ENCODE measurements at places on chromosomes 3 and 15.

DNA sequence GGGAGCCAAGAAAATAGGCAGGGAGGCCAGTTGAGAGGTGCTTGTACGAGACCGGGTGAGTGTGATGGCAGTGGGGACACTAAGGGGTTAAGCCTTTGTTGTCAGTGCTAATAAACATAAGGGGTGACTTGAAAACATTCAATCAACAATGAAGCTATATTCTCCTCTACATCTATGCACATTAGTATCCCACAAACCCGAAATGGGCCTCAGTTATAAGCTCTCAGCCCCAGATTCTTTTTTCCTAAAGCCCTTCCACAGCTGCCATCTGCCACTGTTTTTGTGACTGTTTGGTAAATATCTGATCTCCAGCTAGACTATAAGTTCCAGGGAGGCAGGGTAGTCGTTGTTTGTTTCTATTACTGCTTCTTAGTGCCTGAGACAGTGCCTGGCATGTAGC lies 118.2 kb downstream of the CADPS start:
- H3K27ac ChIP-seq, result no peak overlapping the region
- H3K4me1 ChIP-seq, result no peaks in the 10 kb centered on the region
- no peaks in the 10 kb centered on the region for H3K36me3 ChIP-seq
- H3K4me3 ChIP-seq, result no peak overlapping the region
- H3K27me3 ChIP-seq, result no peaks in the 10 kb centered on the region
- no peak for DNase-seq

DNA sequence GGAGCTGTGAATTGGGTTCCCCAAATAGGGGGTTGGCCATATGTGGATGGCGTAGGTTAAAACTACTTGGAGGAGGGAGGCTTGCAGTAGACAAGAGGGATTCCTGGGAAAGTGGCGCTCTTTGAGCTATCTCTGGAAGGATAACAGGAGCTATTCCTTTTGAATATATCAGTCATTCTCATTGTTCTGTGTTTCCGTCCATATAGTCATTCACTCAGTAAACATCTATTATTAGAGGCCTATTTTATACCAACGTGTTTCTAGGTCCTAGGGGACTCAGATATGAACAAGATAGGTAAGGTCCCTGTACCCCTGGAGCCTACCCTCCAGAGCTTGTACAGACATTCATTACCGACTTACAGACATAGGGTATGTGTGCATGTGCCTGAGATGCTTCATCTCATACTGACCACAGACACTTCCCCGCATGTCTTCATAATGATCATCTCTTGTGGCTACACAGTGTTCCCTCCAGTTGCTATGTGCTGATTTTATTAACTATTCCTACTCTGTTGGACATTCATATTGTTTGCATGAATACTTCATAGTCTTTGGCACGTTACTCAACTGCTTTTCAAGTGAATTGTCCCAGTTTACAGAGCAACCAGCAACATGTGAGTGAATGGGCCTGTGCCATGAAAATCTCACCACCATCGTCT lies 55.8 kb upstream of the VILL start:
- no peak overlapping the region for H3K4me3 ChIP-seq
- H3K36me3 ChIP-seq, result no peaks in the 10 kb centered on the region
- no peaks in the 10 kb centered on the region for H3K4me1 ChIP-seq
- no peak overlapping the region for H3K27ac ChIP-seq
- H3K27me3 ChIP-seq, result peaks cover 15% of the 10 kb centered on the region

GRCh38 chr15:68609629-68610028 lies 30.8 kb downstream of the CORO2B start:
- DNase-seq, result no peak
- no peaks in the 10 kb centered on the region for H3K4me1 ChIP-seq
- H3K36me3 ChIP-seq, result no peaks in the 10 kb centered on the region
- peaks cover 10% of the 10 kb centered on the region for H3K27me3 ChIP-seq
- no peak overlapping the region for H3K27ac ChIP-seq
- H3K4me3 ChIP-seq, result no peak overlapping the region

- H3K4me1 ChIP-seq, result peaks cover 2% of the 10 kb centered on the region
- no peak overlapping the region for H3K4me3 ChIP-seq
- peaks cover 1% of the 10 kb centered on the region for H3K36me3 ChIP-seq
- no peaks in the 10 kb centered on the region for H3K27me3 ChIP-seq
- no peak overlapping the region for H3K27ac ChIP-seq
Measured at GRCh38 chr3:14487086-14487485, 53.1 kb downstream of the GRIP2 start.

DNA sequence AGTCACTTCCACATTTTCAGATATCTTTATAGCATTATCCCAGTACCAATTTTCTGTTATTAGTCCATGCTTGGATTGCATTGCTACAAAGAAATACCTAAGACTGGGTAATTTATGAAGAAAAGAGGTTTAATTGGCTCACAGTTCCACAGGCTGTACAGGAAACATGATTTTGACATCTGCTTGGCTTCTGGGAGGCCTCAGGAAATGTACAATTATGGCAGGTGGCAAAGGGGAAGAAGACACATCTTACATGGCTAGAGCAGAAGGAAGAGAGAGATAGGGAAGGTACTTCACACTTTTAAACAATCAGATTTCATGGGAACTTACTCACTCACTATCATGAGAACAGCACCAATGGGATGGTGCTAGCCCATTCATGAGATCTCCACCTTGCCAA lies 172.3 kb upstream of the GPR149 start:
- no peaks in the 10 kb centered on the region for H3K4me1 ChIP-seq
- H3K27ac ChIP-seq, result no peak overlapping the region
- DNase-seq, result no peak
- no peaks in the 10 kb centered on the region for H3K27me3 ChIP-seq
- H3K36me3 ChIP-seq, result no peaks in the 10 kb centered on the region

Data from activated naive CD8-positive, alpha-beta T cell treated with anti-CD3 and anti-CD28 coated beads, Interleukin-2, amount 10 ng/mL, durations not matched to agents 7 days and 5 days (primary cell).